ENCODE measurements at places on chromosomes 4 and X. TPM values are rescaled to one million over a fixed set of nuclear protein-coding genes. Genes with fewer than 3 reads are reported as not detected.

The SASH3 gene
- not detected for total RNA-seq

The RIPPLY1 gene
- not detected for total RNA-seq

The CYLC1 gene
- total RNA-seq, result not detected

The NHS gene
- total RNA-seq, result 5.6 TPM

The CYP4V2 gene
- total RNA-seq, result 0.69 TPM

The DAPP1 gene
- total RNA-seq, result 11.6 TPM

The ZNF595 gene
- total RNA-seq, result 7.4 TPM

The CPZ gene
- 27.9 TPM for total RNA-seq

The CYBB gene
- 0.46 TPM for total RNA-seq

The MBTPS2 gene
- 5.8 TPM for total RNA-seq

The CHRDL1 gene
- total RNA-seq, result 0.40 TPM

The TCEAL2 gene
- not detected for total RNA-seq

The SPANXD gene
- not detected for total RNA-seq

The NUDT11 gene
- total RNA-seq, result 2.4 TPM

The FRMD7 gene
- not detected for total RNA-seq

The GAGE13 gene
- total RNA-seq, result not detected

The TRIM61 gene
- not detected for total RNA-seq

The HEPH gene
- not detected for total RNA-seq

The SMIM43 gene
- total RNA-seq, result not detected

The GATA1 gene
- not detected for total RNA-seq

The PDCL2 gene
- total RNA-seq, result not detected

All from PC-3 (cell line).